Hematopoietic multipotent progenitor cell treated with erythropoietin and hydrocortisone succinate and interleukin-3 and kit ligand, for 6 days (in vitro differentiated cells): ENCODE measurements at places on chromosomes 6 and 20.

DNA sequence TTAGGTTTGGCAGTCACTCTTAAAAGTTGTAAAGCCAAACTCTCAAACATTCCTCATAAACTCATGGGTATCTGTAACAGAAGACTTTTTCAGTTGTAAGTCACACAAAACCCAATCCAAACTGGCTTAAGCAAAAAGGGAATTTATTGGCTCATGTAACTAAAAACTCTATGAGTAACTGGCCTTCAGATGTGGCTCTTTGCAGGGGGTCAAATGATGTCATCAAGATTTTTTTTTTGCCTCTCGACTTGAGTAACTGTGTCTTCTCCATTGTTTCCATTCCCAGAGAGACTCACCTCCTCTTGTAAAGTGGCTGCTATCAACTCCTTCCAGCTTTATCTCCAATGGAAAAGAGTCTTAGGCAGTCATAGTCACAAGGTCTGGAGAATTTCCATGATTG, 645.0 kb downstream of the DHX35 start:
- no peak for DNase-seq

DNA sequence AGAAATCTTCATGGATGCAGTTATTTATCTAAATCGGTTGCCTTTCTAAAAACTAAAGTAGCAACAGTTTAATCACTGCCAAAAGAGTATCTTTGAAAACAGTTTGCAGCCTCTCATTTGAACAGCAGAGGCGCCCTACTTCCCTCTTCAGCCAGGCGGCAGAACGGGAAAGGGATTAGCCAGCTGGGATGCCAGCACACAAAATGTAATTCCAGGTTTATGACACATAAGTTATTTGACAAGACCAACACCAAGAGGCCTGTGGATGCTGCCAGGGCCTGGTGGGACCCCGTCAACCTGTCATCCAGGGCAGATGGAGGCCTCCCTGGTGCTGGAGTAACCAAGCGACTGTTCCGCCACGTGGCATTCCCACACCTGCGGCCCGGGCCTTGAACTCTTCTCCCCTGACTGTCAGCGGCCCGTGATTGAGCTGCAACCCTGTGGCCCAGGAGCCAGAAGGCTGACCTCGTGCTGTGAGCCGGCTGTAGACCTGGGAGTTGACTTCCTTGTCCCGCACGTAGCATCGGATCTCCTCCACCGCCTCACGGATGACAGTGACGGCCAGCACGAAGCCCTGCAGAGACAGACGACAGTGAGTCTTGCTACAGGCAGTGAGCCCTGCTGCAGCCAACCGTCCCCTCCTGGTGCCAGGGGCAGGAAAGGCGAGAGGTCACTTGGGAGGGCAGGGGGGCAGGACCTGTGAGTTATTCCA, 55.5 kb downstream of the ATP9A start:
- no peak for DNase-seq

DNA sequence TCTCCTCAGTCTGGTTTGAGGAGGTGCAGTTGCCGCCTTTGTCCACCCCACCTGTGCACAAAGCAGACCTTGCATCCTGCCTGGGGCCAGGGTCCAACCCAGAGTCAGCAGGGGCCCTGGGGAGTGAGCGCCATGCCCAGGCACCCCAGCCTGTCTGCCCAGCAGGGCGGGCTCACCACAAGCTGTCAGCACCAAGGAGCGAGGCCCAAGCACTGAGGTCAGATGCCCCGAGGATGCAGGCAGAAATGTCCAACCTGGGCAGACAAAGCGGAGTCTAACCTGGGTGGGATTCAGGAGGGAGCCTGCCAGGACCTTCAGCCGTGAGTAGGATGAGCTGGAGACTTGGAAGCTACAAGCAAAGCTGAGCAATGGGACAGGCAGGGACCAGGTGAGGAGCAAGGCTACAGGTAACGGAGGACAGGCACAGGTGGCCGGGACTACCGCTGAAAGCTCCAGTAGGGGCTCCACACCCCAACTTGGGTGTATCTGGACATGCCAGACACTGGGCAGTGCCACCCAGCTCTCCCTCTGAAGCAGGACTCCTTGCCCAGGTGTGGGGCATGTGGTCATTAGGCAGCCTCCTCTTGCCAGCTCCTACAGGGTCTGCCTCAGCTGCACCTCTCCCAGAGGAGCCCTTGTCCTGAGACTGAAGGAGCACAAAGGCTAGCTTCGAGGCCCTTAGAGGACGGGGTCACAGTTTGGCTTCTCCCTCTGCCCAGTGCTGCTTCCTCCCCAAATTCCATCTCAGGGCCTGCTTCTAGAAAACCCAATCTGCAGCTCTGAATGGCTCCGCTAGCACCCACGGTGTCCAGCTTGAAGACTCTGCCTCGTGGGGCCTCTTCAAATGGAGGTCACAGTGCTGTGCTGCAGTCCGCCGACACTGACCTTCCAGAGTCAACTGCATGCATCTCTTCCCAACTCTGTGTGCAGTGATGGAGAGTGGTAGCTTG, 210.6 kb upstream of the CDYL start:
- DNase-seq, result no peak

DNA sequence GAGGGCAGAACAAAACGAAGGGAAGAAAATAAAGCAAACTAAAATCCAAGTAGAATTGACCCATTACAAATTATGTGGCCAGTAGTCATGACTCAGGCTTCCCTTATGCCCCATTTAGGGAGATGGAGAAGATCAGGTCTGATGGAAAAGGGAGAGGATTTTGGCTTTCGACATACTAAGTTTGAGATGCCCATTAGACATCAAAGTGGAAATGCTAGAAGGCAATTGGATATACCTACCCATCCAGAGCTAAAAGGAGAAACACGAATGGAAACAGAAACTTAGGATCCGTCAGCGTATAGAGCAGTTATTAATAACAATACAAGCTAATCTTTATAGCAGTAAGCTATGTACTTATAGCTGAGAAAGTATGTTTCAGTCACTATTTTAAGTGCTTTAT, 4.8 kb downstream of the TRPC4AP start:
- no peak for DNase-seq

DNA sequence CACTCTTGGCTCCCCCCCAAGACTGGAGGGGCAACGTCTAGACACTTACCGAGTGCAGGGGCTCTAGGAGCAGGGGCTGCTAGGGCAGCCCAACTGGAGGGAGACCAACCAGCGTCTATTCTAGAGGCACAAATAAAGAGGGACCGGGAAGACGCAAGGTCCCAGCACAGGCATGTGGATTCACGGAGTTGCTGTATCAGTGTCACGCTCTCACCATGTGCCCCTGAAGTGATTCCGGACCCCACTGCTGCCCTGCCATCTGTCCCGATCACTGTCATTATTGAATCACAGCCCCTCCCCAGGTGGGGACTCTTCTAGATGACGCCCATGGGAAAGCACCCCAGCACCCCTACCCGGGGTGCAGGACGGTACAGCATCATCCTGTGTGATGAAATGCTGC, 54.2 kb downstream of the RAMACL start:
- DNase-seq, result no peak

DNA sequence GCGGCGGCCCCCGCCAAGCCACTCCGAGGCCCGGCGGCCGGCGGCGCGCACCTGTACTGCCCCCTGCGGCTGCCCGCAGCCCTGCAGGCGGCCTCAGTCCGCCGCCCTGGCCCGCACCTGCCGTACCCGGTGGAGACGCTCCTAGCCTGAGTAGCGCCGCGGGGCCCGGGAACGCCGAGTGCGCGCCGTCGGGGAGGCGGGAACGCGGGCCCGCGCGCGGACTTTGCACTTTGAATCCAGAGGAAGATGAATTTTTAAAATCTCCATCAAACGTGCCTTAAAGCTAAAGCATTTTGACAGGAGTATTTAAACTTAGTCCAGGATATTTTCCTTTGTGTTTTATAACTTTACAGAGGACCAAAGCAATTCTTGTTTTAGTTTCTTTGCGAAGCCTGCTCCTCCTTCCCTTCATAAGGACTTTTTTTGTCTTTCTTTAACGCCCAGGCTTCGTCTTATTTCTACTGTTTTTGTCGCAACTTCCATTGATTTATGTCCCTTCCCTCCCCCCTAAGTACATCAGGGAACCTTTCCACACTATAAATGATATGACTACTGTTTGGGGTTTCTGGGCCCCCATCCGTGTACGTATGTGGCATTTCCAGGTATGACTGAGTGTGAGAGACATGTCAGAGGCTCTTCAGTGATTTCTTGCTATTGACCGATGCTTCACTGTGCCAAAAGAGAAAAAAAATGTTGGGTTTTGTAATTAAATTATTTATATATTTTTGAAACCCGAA, 2.0 kb downstream of the FOXQ1 start:
- peak; percentile 24 for DNase-seq

DNA sequence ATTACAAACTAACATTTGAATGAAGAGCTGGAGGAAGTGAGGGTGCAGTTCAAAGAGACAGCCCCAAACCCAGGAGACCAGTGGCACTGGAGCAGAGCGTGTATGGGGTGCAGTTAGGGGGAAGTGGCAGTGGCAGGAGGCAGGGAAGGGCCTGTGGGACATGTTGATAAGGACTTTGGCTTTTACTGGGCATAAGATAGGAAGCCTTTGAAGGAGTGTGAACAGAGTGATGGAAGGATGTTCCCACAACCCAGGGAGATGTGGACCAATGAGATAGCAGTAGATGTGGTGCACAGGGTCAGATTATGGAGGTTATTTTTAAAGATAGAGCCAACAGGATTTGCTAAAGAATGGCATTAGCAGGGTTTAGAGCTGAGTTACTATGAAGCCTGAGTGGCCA, 56.4 kb downstream of the AIG1 start:
- peak; percentile 75 for DNase-seq

GRCh38 chr6:9801249-9801754, 613.6 kb downstream of the TFAP2A start:
- DNase-seq, result no peak

- DNase-seq, result no peak
These were observed 32.0 kb upstream of the SSTR4 start for GRCh38 chr20:23003077-23003635.

- DNase-seq, result no peak
These were observed 26.1 kb upstream of the FANCE start for GRCh38 chr6:35426074-35426473.

DNA sequence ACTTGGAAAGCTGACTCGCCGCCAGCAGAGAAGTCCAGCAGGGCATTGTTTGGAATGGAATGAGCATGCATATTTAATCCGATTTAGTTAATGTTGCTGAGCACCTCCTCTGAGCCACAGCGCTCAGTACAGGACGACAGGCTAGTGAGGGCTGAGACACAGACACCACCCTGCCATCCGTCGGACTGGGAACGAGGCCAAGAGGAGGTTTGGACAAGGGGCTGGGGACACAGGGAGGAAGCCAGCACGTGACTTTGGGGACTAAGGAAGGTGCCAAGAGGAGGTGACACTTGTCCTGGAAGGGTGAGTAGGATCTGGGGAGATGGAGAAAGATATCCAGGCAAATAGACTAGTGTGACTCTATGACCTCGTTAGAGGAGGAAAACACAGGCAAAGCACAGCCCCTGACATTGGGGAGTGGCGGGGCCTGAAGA, 152.5 kb upstream of the ECI2 start:
- DNase-seq, result no peak

GRCh38 chr6:148107911-148108310, 234.7 kb upstream of the SASH1 start:
- DNase-seq, result no peak

- DNase-seq, result no peak
These were observed 9.5 kb downstream of the AHI1 start for GRCh38 chr6:135488023-135488422.

GRCh38 chr6:125354649-125355048, 52.9 kb upstream of the HDDC2 start:
- DNase-seq, result no peak

- DNase-seq, result no peak
These were observed 137.0 kb upstream of the HEY2 start for GRCh38 chr6:125612345-125612846.

- no peak for DNase-seq
These were observed 51.9 kb downstream of the MYO6 start for GRCh38 chr6:75800708-75801505.

GRCh38 chr6:119677384-119677783, 327.8 kb upstream of the MAN1A1 start:
- peak; percentile 47 for DNase-seq

DNA sequence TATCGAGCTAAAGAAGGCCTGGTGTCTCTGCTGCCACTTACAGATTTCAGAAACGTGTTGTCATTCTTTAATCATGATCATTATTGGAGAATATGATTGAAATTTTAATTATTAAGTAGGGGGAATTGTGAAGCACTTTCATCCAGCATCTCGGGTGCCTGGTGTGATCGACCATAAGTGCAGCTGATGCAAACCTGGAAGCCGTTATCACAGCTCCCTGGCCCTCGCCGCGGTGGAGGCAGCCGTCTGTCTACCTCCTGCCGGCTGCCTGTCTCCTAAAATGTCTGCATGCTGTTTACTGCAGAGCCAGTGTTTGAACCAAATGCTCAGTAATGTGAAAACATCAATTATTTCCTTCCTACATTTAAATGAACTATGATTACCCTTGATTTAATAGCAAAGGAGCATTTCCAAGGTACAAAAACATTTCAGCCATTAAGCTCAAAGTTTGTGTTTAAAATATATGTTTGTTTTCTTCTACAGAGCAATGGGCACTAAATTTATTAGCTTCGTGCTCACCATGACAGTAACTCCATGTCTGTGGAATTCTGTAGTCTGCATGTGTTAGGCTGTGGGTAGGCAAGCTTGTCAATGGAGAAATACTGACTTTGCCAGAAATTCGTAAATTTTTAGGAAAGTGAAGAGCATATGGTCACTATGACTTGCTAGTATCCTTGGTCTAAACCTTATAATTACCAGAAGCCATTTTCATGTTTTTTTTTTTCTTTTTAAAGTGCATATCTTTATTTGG, 184.5 kb upstream of the AGPAT4 start:
- no peak for DNase-seq

DNA sequence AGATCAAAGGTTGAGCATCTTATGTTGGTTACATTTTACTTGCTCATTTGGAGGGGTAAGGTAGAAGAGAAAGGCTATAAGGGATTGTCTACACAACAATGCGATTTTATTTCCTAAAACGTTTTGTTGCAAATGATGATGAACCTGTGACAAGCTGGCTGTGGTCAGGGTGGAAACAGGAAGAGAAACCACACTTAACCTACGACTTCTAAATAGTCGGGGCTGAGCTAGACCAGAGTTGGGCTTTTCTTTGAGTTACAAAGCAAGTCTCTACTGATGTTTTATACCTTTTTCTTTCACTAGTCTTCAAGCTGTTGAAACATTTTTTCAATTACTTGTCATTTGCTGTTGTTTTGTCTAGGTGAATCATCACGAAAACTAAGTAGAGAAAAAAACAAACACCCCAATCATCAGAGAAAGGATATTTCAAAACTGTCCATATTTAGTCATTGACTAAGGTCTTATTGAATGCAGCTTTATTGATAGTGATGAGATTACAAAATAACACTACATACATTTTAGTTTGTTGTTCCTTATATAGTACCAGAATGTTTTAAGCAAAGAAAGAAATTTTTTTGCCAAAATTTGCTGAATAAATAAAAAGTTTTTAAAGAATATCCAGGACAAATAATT, 18.0 kb downstream of the KLHL31 start:
- peak; percentile 65 for DNase-seq
